Central memory CD4-positive, alpha-beta T cell (primary cell): ENCODE measurements at places on chromosomes 1 and 21.
A peak's percentile ranks its signal among the peaks of the same experiment; 100 is the strongest.

- no peak for DNase-seq
Observed at GRCh38 chr21:33286076-33286475, 19.9 kb downstream of the IL10RB start.

GRCh38 chr1:15016526-15016925 is 137.0 kb upstream of the TMEM51 start:
- no peak for DNase-seq

GRCh38 chr1:89624314-89624713 is 8.6 kb upstream of the LRRC8C start:
- DNase-seq, result no peak

GRCh38 chr21:37240978-37241377 is 26.2 kb downstream of the VPS26C start:
- no peak for DNase-seq

GRCh38 chr1:186283374-186283773 is 91.7 kb downstream of the TPR start:
- no peak for DNase-seq

DNA sequence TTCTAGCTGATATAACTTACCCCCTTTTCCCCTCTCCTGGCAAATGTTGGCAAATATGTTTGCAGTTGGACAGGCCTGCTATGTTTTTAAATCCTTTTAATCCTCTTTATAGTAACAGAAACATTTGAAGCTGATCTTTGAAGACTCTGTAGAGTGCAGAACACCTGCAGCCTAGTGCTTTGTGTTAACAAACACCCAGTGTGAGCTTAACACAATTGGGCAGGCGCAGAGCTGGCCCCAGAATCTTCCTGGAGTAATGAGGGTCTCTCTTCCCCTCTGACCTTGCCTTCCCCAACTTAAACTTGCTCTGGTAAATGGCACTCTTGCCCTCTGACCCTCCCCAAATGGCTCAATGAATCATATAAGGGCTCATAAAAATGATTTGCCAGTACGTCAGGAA is 247.9 kb upstream of the LYPLAL1 start:
- no peak for DNase-seq

DNA sequence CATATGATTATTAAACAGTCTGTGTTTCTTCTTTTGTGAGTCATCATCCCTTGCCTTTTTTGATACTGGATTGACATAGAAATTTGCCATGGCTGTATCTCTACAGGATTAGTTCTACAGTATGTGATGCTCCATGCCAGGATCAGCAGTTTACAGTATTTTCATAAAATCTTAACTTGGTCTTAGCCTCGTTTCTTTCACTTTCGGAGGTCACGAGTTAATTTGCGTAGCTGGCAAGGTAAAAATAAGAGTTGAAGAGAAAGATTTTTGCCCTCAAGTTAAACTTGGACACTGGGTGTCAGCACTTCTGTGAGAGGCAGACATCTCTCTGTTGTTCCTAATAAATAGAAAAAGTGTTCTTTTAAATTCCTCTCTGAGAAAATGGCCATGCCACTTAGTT is 79.1 kb downstream of the CACNA1E start:
- DNase-seq, result no peak

DNA sequence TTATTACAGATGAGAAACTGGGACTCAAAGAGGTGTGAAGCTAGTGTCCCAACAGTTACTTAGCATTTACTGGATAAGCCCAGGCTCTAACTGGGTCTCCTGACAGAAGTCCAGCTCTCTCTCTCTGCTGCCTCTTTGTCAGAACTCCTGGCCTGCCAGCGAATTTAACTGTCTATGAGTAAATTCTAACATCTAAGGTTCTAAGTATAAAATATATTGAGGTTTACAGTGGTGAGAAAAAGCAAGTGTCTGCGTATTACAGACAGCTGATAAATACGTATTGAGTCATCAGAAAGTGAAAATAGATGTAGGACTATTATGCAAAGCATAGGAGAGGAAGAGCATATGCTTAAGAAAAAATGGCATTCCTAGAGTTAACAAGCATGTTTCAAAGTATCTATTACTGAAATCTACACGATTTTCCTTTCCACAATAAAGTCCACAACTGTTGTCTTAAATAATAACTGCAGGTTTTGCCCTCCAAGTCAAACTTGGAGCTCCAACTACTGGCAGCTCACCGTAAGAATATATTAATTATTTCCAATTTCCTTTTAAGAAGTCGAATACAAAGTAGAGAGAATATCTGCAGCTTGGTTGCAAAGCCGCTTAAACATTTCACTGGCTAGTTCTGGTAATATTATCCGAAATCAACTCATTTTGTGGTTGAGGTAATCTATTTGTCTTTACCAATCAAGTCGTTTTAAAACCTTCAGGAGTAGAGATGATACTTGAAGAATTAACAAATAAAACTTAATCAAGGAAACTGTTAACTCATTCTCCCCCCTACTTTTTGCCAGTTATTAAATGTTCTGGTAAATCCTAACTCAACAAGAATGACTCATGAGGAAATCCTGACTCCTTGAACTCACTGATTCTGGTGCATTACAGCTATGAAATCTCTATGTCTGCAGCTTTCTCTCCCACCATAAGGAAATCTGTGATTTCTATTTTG is 1.4 kb upstream of the RGS2 start:
- peak; percentile 33 for DNase-seq

DNA sequence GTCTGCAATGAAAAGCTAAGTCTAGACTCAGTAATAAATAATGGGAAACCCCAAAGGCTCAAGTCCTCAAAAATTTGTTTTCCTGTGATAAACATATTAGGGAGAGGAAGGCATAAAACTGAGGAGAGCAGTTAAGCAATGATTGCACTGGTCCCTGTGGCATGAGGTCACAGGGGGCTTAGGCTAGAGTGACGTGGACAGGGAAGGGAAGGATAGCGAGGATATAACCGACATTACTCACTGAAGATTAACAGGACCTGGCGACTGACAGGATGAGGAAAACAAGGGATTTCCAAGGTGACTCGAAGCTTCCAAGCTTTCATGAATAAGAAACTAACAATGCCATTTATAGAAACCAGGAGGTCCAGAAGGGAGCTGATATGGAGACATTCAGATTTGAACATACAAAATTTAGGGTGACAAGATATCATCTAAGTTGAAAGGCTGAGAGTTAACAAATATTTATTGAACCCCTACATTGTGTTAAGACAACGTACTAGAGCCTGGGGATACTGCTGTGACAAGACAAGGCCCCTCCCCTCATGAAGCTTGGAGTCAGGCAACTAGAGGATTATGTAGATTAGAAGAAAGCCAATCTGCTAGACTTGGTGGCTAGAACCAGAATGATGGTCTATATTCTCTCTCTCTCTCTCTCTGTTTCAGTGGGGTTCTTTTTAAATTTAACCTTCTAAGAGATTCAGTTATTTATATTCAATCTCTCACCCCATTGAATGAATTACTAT is 33.2 kb upstream of the PKN2 start:
- no peak for DNase-seq

DNA sequence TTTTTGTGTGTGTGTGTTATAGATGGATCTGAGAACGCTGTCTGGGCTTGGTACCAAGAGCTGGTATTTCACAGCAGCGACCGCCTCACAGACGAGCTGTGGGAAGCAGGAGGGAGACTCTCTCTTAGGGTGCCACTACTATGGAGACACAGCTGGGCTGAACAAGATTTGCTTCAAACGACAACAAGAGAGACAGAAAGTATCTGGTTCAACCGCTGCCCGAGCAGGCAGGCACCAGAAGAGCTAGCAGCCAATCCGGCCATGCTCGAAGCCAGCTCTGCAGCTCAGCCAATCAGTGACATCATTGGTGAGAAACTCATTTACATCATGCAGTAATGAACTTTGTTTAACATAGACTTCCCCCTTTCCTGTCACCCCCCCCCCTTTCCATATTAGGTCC is 341.3 kb downstream of the USP25 start:
- no peak for DNase-seq

DNA sequence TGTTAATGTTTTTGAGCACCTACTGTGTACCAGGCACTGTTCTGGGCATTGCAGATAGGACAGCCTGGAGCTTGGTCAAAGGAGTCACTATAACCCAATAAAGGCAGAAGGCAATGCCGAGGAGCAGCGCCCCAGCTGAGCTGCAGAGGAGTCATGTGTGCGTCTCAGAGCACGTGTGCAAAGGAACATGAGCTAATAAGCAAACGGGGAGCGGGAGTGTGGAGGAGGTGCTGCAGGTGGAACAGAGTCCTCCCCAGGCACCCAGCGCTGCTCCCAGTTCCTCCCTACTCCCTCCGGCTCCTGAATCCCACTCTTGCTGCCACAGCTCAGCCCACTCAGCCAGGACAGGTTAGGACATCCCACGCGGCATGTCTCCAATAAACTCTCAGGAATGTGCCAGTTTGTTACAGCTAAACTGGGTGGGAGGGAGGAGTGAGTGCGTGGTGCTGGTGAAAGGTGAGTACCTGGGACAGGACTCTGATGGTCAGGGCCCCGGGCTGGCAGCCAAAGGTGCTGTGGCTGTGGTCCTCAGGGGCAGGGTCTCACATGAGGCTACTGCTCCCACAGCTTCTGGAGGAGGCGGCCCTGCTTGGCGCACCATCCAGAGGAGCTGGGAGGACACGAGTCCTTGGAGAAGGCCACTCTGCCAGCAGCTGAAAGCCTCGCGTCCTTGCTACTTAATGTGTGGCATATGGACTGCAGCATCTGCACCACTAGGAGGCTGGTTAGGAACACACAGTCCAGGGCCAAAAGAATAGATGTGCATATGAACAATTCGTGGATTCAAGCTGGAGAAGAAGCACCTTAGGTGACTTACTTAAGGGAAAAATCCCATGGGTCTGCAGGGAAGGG is 52.3 kb downstream of the GRIK3 start:
- no peak for DNase-seq

GRCh38 chr1:45522324-45523104 is 830 bp upstream of the PRDX1 start:
- no peak for DNase-seq

GRCh38 chr1:16138772-16139221 is 17.1 kb downstream of the EPHA2 start:
- no peak for DNase-seq

GRCh38 chr21:36047139-36047538 is 13.2 kb downstream of the SETD4 start:
- DNase-seq, result no peak

GRCh38 chr1:207034208-207034607 is 1.7 kb upstream of the C1orf116 start:
- DNase-seq, result no peak

GRCh38 chr21:34120867-34121266 is 47.5 kb downstream of the MRPS6 start:
- no peak for DNase-seq

DNA sequence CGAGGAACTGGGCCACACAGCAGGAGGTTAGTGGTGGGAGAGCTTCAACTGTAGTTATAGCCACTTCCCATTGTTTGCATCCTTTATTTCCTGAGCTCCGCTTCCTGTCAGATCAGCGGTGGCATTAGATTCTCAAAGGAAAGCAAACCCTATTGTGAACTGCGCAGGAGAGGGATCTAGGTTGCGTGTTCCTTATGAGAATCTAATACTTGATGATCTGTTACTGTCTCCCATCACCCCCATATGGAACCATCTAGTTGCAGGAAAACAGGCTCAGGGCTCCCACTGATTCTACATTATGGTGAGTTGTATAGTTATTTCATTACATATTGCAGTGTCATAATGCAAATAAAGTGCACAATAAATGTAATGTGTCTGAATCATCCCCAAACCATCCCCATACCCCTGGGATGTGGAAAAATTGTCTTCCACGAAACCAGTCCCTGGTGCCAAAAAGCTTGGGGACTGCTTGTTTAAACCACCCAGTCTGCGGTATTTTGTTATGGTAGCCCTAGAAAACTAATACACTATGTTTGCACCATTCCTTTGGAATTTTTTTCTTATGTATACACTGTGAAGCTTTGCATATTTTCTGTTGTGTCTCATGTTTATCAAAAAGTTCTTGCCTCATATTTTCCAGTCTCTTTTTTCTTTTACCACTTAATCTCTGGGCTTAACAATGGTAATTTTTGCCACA is 136.6 kb upstream of the IVNS1ABP start:
- no peak for DNase-seq

DNA sequence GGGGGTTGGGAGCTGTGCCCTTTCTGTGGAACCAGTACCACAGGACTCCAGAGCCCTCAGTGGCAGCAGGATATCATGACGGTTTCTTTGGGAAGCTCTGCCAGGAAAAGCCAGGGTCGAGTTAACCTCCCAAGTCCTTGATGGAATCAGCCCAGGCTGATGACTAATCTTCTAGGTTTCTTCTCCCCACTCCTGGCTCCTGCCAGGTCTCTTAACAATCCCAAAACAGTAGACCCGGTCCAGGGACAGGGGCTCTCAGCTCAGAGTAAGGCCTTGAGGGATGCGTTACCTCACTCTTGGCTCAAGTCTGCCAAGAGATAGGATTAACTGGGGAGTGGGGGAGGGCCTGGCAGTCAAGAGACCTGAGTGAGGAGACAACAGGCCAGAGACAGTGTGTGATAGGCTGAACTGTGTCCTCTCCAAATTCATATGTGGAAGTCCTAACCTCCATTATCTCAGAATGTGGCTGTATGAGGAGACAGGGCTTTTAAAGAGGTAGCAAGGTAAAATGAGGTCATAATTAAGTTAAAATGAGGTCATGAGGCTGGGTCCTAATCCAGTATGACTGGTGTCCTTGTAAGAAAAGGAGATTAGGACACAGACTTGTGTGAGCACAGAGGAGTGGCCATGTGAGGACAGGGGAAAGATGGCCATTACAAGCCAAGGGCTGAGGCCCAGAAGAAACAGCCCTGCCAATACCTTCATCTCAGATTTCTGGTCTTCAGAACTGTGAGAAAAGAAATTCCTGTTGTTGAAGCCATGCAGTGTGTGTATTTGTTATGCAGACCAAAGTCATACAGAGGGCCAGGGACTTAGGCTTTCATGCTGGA is 95.0 kb downstream of the BEND5 start:
- no peak for DNase-seq
